Activated CD8-positive, alpha-beta memory T cell treated with anti-CD3 and anti-CD28 coated beads, Interleukin-2, amount 10 ng/mL, durations not matched to agents 7 days and 5 days (primary cell): ENCODE measurements at places on chromosomes 1 and 21. TPM values are rescaled to one million over a fixed set of nuclear protein-coding genes. Genes with fewer than 3 reads are reported as not detected.

- H3K27ac ChIP-seq, result peak overlapping the region; percentile 96
- H3K27me3 ChIP-seq, result no peaks in the 10 kb centered on the region
- H3K4me3 ChIP-seq, result peak overlapping the region; percentile 64
- peaks cover 49% of the 10 kb centered on the region for H3K36me3 ChIP-seq
- H3K4me1 ChIP-seq, result peaks cover 99% of the 10 kb centered on the region
Observed at GRCh38 chr1:30745156-30745833, 12.3 kb downstream of the LAPTM5 start.

ATP6V1G3 gene
- not detected for total RNA-seq

GRCh38 chr21:38788275-38788905, 17.3 kb upstream of the ETS2 start:
- no peak overlapping the region for H3K4me3 ChIP-seq
- H3K4me1 ChIP-seq, result peaks cover 4% of the 10 kb centered on the region
- no peak overlapping the region for H3K27ac ChIP-seq
- no peak for DNase-seq
- peaks cover 2% of the 10 kb centered on the region for H3K27me3 ChIP-seq
- H3K36me3 ChIP-seq, result peaks cover 3% of the 10 kb centered on the region

- no peaks in the 10 kb centered on the region for H3K4me1 ChIP-seq
- H3K27me3 ChIP-seq, result no peaks in the 10 kb centered on the region
- DNase-seq, result no peak
- no peaks in the 10 kb centered on the region for H3K36me3 ChIP-seq
Observed at GRCh38 chr1:189939967-189940366, 537.7 kb downstream of the BRINP3 start.

PARS2 gene
- 6.4 TPM for total RNA-seq

- H3K4me1 ChIP-seq, result no peaks in the 10 kb centered on the region
- H3K36me3 ChIP-seq, result no peaks in the 10 kb centered on the region
- no peak overlapping the region for H3K4me3 ChIP-seq
- DNase-seq, result no peak
- peaks cover 2% of the 10 kb centered on the region for H3K27me3 ChIP-seq
- no peak overlapping the region for H3K27ac ChIP-seq
Observed at GRCh38 chr1:29579821-29580425, 343.6 kb downstream of the PTPRU start.
